ENCODE measurements at places on chromosomes 12 and 14.

DNA sequence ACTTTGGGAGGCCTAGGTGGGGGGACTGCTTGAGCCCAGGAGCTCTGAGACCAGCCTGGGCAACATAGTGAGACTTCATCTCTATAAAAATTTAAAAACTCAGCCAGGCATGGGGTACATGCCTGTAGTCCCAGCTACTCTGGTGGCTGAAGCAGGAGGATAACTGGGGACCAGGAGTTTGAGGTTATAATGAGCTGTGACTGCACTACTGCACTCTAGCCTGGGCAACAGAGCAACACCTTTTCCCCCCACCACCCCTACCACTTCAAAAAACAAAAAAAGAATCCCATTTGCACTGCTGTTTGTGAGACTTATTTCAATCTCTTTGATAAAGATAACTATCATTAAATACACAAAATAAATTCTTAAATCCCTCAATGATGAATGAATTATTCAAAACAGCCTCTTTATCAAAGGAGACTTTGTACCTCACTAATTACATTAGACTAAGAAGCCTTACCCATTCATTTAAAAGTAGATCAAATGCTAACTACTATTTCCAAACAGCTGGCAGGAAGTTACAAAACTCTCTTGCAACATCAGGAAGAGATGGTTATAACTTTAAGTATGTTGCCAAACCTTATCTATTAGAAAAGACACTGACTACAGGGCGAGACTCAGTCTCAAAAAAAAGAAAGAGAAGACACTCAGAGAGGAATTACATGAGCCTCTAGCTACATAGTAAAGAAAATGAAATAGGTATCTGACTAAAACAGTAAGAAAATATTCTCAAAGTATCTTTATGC is 14.7 kb downstream of the BLTP3B start:
- DNase-seq: no peak

DNA sequence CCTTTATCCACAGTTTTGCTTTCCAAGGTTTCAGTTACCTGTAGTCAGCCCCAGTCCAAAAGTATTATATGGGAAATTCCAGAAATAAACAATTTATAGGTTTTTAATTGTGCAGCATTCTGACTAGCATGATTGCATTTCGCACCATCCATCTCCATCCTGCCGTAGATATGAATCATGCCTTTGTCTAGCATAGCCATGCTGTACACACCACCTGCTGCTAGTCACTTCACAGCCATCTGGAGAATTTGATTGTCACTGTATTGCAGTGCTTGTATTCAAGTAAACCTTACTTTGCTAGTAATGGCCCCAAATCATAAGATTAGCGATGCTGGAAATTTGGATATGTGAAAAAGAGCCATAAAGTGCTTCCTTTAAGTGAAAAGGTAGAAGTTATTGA is 36.0 kb downstream of the MUCL1 start:
- DNase-seq: peak; percentile 9

DNA sequence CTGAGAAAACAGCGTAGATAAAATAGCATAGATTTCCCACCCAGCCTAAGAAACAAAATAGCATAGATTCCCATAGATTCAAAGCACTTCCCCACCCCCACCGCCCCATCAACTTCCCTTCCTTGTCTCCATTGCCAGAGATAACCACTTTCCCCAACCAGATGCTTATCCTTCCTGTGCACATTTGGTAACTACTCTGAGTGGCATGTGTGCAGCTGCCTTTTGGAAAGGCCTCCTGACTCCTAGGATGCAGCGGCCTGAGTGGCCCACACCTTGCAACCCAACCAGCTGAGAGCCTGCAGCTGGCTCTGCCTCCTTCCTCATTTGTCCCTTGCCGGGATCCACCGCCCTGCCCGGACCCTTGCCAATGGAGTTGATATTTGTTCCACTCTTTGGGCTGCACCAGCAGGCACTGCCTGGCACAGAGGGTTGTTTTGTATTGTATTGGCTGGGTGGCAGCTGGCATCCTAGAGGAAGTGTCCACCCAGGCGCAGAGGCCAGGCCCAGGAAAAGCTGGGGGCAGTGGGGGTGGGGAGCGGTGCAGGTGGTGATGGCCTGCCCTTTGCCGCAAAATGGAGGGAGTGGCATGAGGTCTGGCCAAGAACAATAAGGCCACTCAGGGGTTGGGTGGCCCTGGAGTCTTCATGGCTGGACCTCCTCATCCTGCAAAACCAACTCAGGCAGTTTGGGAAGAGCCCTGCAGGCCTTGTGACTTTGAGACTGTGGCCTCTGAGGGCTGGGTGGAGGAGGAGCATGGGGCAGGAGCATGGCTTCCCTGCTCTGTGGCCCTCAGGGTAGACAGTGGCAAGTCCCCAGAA is 4.9 kb downstream of the SLC48A1 start:
- DNase-seq: no peak

GRCh38 chr12:116273813-116274550 is 3.5 kb downstream of the MED13L start:
- DNase-seq: no peak
